ENCODE measurements at places on chromosomes 5 and 9. TPM values are rescaled to one million over a fixed set of nuclear protein-coding genes. Genes with fewer than 3 reads are reported as not detected.

GRCh38 chr5:94815313-94816039 is 197.0 kb downstream of the SLF1 start:
- DNase-seq = no peak

PCSK5 gene
- total RNA-seq = 0.36 TPM

GRCh38 chr9:14960881-14961280 is 50.7 kb upstream of the FREM1 start:
- DNase-seq = no peak

DNA sequence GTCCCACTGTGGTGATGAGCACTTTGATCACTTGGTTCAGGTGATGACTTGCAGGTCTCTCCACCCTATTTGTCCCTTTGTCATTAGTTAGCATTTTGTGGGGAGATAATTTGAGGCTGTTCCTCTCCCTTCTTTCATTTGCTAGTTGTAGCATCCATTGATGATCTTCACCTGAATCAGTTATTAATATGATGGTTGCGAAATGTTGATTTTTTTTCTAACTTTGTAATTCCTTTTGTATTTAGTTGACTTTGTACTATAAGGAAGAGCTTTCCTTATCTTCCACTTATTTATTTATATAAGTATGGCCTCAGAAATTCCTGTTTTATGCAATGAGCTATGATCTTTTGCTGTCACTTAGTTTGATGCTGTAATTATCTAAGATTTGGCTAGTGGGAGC is 12.6 kb downstream of the TRIO start:
- DNase-seq = no peak

DNA sequence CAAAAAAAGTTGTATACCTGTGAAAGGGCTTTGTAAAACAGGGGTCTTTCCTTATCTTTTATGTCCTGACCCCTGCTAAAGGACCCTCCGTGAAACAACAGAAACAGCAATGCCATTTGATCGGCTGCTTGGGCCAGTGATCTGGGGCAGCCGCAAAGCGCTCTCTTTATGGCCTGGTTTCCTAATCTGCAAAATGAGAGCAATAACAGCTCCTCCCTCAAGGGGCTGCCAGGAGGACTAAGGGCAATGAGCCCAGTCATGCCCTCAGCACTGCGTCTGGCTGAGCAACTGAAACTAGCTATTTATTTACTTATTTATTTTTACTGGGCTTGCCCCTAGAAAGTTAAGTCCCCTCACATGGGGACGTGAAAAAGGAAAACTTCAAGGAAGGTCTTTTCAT is 18.3 kb downstream of the CMBL start:
- DNase-seq = no peak

LOX gene
- 28.4 TPM for total RNA-seq

DNA sequence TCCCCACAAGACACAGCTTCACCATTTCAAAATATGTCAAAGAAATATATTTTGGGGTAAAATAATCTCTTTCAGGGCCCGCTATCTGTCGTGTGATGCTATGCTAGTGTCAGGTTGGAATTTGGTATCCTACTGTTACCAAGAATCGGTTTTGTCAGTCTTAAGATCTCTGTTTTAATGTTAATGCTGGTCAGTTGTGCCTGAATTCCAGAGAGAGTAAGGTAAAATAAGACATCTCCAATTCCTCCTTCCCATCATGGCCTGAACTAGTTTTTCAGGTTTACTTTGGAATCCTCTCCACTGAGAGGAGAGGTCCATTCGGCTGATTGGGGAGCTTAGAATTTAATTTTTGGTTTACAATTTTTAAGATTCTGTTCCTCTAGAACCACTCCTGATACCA is 10.4 kb upstream of the BTF3 start:
- DNase-seq = no peak

PDE6A gene
- total RNA-seq = 0.12 TPM

- DNase-seq = no peak
Observed at GRCh38 chr9:131296906-131297500, 7.5 kb downstream of the PLPP7 start.

DNA sequence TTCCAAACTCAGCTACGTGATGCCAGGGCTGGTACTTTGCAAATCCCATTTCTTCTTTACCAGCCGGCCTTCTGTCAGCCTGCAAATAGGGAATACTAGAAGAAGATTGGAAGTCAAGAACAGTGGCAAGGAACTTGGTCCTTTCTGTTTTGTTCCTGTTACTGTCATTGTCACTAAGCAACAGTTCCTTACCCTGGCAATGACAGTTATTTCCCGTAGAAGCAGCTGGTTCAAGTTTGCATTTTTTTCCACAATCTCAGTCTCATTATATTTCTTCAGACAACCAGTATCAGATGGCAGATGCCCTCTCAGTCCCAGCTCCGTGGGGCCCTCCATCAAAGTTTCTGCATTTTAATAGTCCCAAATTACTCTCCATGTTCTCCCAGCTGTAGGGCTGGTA is 9.1 kb upstream of the C1QTNF2 start:
- DNase-seq = no peak

GRCh38 chr9:98479967-98480847 is 224.8 kb upstream of the TBC1D2 start:
- no peak for DNase-seq

GRCh38 chr9:105757496-105758251 is 63.3 kb downstream of the TMEM38B start:
- no peak for DNase-seq

All from RPMI7951 (cell line).